Kidney (tissue), 22 donors: ENCODE measurements at places on chromosomes 11 and 22. TPM values are rescaled to one million over a fixed set of nuclear protein-coding genes. Genes with fewer than 3 reads are reported as not detected.

The KRTAP5-11 gene
- not detected for polyA plus RNA-seq

GRCh38 chr11:20337526-20338154 is 25.9 kb upstream of the HTATIP2 start:
- H3K4me3 ChIP-seq, result no peak overlapping the region
- no peaks in the 10 kb centered on the region for H3K36me3 ChIP-seq
- no peaks in the 10 kb centered on the region for H3K4me1 ChIP-seq
- no peak for DNase-seq
- no peaks in the 10 kb centered on the region for H3K27me3 ChIP-seq
- H3K27ac ChIP-seq, result no peak overlapping the region

The ABCG4 gene
- 0.52 TPM for polyA plus RNA-seq

- no peaks in the 10 kb centered on the region for H3K36me3 ChIP-seq
- H3K4me1 ChIP-seq, result peaks cover 3% of the 10 kb centered on the region
- H3K4me3 ChIP-seq, result no peak overlapping the region
- H3K27ac ChIP-seq, result no peak overlapping the region
- no peak for DNase-seq
Observed at GRCh38 chr22:22698263-22698750, 53.9 kb downstream of the GGTLC2 start.

DNA sequence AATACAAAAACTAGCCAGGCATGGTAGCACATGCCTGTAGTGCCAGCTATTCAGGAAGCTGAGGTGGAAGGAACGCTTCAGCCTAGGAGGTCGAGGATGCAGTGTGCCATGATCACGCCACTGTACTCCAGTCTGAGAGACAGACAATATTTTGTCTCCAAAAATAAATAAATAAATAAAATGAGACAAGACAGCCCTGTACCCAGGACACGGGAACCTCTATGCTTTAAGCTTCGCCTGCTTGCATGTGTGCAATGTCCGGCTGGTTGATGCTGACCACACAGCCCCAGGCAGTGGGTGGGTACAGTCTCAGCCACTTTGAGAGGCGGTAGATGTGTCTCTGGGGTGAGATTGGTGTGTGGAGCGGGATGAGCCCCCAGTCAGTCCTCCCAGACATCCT is 52.0 kb upstream of the MPEG1 start:
- H3K4me1 ChIP-seq, result no peaks in the 10 kb centered on the region
- H3K36me3 ChIP-seq, result no peaks in the 10 kb centered on the region
- H3K27me3 ChIP-seq, result no peaks in the 10 kb centered on the region
- DNase-seq, result no peak
- H3K27ac ChIP-seq, result no peak overlapping the region
- H3K4me3 ChIP-seq, result no peak overlapping the region

DNA sequence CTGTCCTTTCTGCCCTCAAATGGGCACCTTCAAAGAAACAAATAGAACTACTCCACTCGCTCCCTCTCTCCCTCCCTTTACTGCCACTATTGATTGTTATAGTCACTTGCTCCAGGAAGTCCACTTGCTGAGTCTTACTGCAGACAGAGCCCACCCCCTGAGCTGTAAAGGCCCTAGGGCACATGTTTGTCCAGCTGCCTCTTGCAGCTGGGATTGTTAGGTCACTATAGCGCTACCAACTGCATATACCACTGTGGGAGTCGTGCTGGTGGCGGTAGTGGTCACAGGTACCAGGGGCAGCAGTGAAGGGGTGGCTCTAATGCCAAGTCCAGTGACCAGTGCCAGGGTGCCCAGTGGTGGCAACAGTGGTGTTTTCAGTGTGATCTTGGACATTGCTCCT is 4.4 kb upstream of the SREBF2 start:
- no peak for DNase-seq
- no peak overlapping the region for H3K27ac ChIP-seq
- H3K36me3 ChIP-seq, result no peaks in the 10 kb centered on the region
- H3K4me3 ChIP-seq, result no peak overlapping the region
- H3K27me3 ChIP-seq, result no peaks in the 10 kb centered on the region
- no peaks in the 10 kb centered on the region for H3K4me1 ChIP-seq

- H3K4me1 ChIP-seq, result peaks cover 3% of the 10 kb centered on the region
- DNase-seq, result no peak
- H3K27ac ChIP-seq, result no peak overlapping the region
- H3K4me3 ChIP-seq, result no peak overlapping the region
- H3K36me3 ChIP-seq, result no peaks in the 10 kb centered on the region
Observed at GRCh38 chr22:44159221-44159620, 21.5 kb upstream of the PARVG start.
